ENCODE measurements at places on chromosomes 1 and 21.

- DNase-seq = peak; percentile 52
Measured at GRCh38 chr1:58922302-58923089, 138.6 kb upstream of the JUN start.

GRCh38 chr1:89172468-89173143 is 3.2 kb downstream of the GBP7 start:
- no peak for DNase-seq

DNA sequence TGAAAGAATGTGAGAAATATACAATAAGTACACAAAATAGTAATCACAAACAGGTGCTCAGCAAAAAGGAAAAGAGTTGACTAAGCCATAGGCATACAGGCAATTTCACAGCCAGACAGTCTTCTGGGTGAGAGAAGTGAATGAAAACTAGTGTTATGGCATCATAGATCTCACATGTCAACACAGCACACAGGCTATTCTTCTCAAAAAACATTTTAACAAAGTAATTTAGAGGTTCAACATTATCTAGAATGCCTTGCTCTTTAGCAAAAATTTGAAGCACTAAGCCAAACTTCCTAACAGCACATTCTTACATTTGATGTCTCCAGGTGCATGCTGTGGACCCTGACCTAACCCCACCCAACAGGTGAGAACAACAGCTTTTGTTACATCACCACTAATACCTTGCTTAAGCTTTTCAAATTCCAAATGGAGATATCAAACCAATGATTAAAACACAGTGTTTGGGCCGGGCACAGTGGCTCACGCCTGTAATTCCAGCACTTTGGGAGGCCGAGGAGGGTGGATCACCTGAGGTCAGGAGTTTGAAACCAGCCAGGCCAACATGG is 30.5 kb downstream of the OTUD7B start:
- DNase-seq = no peak

GRCh38 chr1:40774266-40774998 is 9.2 kb upstream of the KCNQ4 start:
- peak; percentile 76 for DNase-seq

DNA sequence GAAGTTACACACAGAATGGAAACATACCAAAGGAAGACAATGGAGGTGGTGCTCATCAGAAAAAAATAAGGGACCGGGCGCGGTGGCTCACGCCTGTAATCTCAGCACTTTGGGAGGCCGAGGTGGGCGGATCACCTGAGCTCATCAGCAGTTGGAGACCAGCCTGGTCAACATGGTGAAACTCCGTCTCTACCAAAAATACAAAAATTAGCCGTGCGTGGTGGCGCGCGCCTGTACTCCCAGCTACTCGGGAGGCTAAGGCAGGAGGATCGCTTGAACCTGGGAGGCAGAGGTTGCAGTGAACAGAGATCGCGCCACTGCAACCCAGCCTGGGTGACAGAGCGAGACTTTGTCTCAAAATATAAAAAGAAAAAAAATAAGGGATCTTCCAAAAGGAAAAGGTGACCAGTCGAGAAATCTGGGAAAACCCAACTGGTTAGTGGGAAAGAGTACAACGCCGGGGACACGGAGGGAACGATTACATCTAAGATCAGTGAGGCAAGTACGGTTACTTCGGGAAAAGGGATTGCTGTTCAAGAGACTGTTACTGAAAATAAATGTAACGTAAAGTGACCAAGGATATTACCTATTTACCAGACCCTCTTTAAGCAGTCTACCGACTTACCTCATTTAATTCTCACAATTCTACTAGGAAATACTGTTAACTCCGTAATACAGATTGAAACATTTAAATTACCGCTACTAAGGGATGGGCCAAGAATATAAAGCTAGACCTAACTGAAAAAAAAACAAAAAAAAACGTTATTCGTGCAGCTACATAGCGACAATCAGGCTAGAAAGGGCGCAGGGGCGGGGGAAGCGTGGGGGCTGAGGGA is 822 bp downstream of the CCT3 start:
- peak; percentile 35 for DNase-seq

GRCh38 chr1:228372183-228373003 is 34.2 kb downstream of the TRIM11 start:
- no peak for DNase-seq

GRCh38 chr1:67209521-67209920 is 43.3 kb downstream of the IL23R start:
- DNase-seq = no peak

GRCh38 chr1:11026903-11027302 is 14.4 kb downstream of the TARDBP start:
- DNase-seq = no peak

GRCh38 chr1:9689011-9689706 is 37.6 kb downstream of the PIK3CD start:
- DNase-seq = peak; percentile 88

DNA sequence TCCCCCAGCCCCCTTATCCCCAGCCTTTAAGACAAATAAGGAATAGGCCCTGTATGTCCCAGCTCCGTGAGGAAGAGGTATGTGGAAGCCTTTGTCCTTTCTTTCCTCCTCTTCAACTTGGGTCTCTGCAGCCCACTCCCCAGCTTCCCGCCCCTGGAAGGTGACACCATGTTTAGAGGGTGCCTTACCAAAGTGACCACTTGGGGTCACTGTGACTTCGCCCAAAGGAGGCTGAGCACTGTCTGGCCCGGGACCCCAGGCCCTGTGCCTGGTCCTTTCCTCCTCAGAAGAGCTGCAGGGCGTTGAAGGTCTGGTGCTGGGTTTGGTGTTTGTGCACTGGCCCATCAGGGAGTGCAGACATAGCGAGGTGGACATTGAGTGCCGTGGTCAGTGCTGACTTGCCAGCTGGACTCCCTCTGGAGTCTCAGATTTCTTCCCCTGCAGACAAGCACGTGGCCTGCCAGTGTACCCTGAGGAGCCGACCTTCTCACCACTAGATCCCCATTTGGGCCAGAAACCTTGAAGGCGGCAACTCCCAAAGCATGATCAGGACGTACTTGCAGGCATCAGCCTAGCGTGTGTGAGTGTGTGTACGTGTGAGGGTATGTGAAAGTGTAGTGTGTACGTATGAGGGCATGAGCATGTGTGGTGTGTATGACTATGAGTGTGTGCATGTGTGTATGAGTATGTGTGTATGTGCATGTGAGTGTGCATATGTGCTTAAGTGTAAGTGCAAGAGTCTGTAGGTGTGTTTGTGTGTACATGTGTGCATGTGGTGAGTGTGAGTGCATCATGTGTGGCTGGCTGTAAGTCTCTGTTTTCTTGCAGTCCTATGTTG is 181.4 kb upstream of the KIAA0040 start:
- DNase-seq = peak; percentile 35

DNA sequence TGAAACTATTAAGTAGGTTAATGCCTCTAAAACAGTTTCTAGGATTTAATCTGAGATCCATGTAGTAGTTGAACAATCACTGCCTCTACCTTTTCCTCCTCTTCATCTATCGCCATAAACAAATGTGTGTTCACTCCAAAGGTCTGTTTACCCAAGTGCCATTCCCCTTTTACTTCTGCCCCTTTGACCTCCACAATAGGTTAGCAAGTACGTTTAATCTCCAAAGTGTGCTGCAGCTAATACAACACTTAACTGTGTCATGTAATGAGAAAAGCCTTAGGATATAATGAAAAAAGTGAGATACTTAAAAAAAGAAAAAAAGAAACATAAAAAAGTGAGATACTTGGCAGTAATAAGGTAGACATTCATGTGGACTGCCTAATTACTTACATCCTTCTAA is 28.2 kb downstream of the GPBP1L1 start:
- DNase-seq = no peak

- DNase-seq = no peak
Measured at GRCh38 chr1:15331734-15332133, 78.0 kb upstream of the EFHD2 start.

DNA sequence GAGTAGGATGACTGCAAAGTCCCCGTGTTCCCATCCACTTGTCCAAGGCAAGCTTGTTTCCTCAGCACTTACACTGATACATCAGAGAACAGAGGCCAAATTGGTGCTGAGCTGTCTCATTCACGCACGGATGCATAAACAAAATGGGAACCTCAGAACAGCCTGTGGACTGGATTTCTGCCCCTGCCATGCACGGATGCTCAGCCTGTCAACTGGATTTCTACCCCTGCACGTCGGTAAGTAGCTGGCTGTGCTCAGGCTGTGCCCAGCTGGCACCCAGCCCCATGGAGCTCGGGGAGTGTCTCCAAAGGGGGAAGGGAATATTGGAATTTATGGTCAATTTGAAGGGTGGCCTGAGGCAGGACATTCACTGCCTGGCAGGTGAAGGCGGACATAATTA is 40.8 kb upstream of the TMPRSS2 start:
- no peak for DNase-seq

- DNase-seq = no peak
Measured at GRCh38 chr1:167196166-167196565, 24.5 kb upstream of the POU2F1 start.

- DNase-seq = no peak
Measured at GRCh38 chr1:219324629-219325367, 151.1 kb downstream of the LYPLAL1 start.

DNA sequence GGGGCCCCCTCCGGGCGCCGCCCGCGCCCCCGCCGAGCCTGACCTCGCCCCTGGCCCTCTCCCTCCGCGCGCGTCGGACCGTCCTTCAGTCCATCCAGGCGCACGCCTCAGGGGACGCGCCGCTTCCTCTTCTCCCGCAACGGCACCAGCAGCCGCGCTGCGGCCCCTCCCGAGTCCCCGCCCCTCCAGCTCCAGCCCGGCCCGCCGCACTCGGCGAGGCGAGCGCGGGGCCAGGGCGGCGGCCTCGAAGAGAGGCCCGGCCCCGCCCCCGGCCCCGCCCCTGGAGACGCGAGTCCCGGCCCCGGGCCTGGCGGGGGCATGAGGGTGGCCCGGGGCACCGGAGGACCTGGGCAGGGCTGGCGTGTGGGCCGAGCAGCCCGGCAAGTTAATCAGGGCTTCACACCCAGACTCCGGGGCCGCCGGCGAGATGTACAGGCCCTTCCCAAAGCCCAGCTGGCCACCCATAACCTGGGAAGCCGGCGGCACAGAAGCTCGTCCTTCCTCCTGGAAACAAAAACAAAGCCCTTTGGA is at the start of gene IGSF3:
Gene IGSF3 (minus strand): TSS at position 159 of the 531 bp plus-strand sequence. CDS start 1,407 bp downstream, outside the sequence.
- DNase-seq = peak; percentile 71

- no peak for DNase-seq
Measured at GRCh38 chr1:3725366-3725765, 26.9 kb upstream of the CCDC27 start.

- no peak for DNase-seq
Measured at GRCh38 chr1:109904105-109904817, 6.4 kb upstream of the CSF1 start.

GRCh38 chr1:3011127-3011526 is 10.1 kb upstream of the ACTRT2 start:
- DNase-seq = no peak

DNA sequence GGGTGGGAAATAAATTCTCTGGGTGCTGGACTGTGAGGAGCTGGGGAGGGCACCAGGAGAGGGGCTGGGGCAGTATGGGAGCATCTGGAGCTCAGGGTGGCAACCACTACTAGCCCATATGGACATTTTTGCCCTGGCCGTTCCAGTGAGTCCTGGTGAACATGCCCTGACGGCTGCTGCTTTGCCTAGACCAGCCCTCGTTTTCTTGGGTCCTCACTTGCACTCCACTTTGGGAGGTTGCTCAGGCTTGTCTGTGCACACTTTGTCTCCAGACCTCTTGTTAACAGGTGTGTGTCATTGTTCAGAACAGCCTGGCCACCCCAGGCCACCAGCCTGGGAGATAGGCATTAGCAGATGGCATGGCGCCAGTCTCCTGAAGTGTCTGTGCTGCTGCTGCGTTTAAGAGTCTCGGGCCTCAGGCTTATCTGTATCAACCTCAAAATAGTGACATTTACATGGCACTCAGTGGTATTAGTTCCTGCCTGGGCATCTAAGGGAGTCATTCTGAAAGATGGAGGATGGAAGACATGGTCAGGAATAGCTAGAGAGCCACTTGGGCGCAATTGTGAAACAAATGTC is 190.5 kb downstream of the PTPRU start:
- no peak for DNase-seq

GRCh38 chr1:173914366-173914871 is 2.7 kb downstream of the SERPINC1 start:
- no peak for DNase-seq

DNA sequence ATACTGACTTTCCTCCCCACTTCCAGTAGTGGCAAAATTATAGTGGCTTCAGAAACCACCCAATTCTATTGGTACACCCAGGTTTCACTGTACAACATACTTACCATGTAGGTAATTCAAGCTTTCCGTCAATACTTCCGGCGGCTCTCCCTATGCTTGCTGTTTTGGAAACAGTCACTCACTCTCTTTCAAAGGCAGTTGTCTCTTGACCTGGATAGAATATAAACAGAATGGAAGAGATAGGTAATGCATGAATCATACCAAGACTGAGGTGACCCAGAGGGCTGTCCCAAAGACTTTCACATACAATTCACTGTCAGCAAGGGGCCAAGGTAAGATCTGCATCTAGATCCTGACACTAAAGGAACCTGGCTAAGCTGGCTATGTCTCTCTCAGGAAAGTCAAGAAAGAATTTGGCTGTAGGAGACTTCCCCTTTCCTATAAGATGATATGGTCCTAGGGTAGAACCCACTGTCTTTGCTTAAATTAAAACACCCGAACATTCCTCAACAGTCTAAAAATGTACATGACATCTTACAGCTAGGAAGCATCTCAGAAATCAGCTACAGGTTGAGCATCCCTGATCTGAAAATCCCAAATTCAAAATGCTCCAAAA is 59.6 kb downstream of the LUZP1 start:
- DNase-seq = no peak

GRCh38 chr1:24566236-24566867 is 10.5 kb downstream of the NCMAP start:
- no peak for DNase-seq

GRCh38 chr21:45330075-45330781 is 42.5 kb upstream of the POFUT2 start:
- DNase-seq = no peak

- DNase-seq = peak; percentile 82
Measured at GRCh38 chr1:205335692-205336091, 14.1 kb upstream of the NUAK2 start.

DNA sequence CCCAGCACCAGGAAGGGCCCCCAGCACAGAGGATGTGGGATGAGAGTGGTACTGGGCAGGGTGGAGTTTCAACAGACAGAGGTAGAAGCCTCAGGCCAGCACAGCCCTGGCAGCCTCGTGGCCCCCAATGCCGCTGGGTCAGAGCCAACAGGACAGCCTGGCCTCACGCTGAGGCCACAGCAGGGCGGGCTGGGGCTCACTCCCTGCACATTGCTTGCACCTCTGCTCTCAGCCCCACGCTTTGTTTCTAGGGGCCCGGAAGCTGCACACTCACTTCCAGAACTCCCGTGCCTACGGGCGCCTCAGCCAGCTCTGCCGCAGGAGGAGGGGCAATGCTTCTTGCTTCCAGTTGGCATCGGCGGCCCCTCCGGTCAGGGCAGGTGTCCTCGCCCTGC is 72.9 kb downstream of the SIK1 start:
- DNase-seq = no peak

GRCh38 chr21:45002381-45003204 is 62.8 kb downstream of the SLX9 start:
- DNase-seq = no peak
